ENCODE measurements at places on chromosomes 3 and 15.

DNA sequence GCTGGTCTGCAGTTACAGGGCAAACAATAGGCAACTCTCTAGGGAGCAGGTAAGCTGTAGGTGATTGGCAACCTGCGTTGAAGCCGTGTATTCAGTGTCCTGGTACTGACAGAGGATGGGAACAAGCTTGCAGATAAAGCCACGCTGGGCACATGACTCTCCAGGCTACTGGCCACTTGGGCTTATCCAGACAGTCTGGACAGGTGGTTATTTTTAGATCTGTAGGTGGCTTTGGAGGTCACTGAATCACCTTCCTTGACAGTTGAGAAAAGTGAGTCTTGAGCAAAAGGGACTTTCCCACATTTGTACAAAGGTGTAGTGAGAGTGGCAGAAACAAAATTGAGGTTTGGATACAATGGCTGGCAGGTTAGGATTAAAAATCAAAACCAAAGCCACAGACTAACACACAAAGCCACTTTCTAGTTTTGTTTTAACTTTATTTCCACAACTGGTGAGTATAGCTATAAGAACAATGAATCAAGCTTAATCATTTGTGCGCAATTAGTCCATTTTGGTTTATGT lies 22.3 kb upstream of the IL1RAP start:
- no peak for DNase-seq

DNA sequence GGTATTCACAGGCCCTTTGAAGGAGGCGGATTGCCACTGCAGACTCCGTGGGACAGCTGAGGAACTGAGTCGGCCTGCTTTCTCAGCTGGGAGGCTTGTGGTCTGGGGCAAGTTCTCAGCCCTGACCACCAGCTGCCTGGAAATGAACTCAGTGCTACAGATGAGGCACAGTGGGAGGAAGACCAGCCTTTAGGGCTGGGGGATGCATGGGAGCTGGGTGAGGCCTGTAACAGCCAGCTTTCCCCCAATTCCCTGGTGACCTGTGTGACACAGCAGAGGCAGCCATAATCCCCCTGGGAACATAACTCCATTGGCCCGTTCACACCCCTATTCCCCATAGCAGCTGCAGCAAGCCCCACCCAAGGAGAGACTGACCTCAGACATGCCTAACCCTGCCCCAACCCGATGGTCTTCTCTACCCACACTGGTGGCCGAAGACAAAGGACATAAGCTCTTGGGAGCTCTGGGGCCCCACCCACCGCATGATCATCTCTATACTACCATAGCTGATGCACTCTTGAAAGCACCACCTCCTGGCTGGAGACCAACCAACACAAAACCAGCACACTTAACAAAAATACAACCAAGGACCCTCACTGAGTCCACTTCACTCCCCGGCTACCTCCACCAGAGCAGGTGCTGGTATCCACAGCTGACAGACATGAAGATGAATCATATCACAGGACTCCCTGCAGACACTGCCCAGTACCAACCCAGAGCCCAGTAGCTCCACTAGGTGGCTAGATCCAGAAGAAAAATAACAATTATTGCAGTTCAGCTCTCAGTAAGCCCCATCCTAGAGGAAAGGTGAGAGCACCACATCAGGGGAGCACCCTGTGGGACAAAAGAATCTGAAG lies 24.9 kb downstream of the ZMAT3 start:
- DNase-seq, result no peak

DNA sequence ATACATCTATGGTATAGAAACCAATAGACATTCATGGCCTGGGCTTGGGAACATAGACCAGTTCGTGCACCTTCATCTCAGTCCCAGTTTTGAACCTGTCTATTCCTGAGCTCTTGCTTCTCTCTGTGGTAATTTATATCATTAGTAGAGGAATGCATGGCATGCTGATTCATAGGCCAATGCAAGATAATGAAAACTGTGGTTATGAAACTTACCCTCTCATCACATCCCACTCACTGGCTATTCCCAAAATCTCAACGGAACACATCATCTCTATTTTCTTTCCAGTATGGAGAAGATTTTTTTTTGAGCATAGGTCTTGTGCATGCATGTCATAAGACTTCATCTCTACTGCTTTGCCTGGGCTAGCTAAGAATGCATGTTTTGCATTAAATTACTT lies 18.7 kb upstream of the P2RY12 start:
- DNase-seq, result no peak

- no peak for DNase-seq
These were observed 177.9 kb downstream of the SATB1 start for GRCh38 chr3:18247139-18247695.

GRCh38 chr3:57772251-57772650 lies 16.1 kb downstream of the SLMAP start:
- no peak for DNase-seq
